Activated T-helper 1 cell treated with anti-CD3 and anti-CD28 coated beads, Interleukin-12 subunit alpha, Interleukin-12 subunit beta, Interleukin-2, Interleukin-4 antibody, amounts not matched to agents 30 ng/mL and 10 ng/mL and 1 ng/mL, durations not matched to agents 14 hours and 24 hours and 36 hours (primary cell): ENCODE measurements at places on chromosomes 2 and 18.

DNA sequence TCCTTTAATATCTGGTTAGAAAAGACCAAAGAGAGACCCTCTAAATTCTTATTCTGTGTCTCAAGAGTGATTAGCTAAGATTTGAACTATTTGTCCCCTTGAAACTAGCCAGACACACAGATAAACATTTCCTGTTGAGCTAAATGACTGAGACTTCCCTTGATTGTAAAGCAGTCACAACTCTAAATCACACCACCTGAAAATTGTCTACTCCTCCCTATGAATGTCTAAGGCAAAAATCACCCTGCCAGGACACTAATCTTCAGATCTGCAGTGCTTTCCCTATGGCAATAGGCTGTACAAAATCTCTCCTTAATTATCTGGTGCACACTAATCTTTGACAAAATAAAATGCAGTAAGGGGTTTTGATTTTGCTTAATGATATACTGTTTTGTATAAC, 200.5 kb upstream of the GULP1 start:
- no peak overlapping the region for H3K27ac ChIP-seq
- H3K4me1 ChIP-seq, result no peaks in the 10 kb centered on the region
- H3K27me3 ChIP-seq, result no peaks in the 10 kb centered on the region
- H3K4me3 ChIP-seq, result no peak overlapping the region

GRCh38 chr2:117523267-117523666, 291.2 kb upstream of the DDX18 start:
- H3K27ac ChIP-seq, result no peak overlapping the region
- H3K4me3 ChIP-seq, result no peak overlapping the region
- no peaks in the 10 kb centered on the region for H3K27me3 ChIP-seq
- no peaks in the 10 kb centered on the region for H3K4me1 ChIP-seq

- DNase-seq, result no peak
- H3K4me1 ChIP-seq, result no peaks in the 10 kb centered on the region
- no peak overlapping the region for H3K4me3 ChIP-seq
- H3K36me3 ChIP-seq, result no peaks in the 10 kb centered on the region
Measured at GRCh38 chr2:195212586-195212985, 444.4 kb upstream of the SLC39A10 start.

GRCh38 chr2:179685146-179685545, 176.3 kb downstream of the ZNF385B start:
- no peak for DNase-seq
- no peak overlapping the region for H3K27ac ChIP-seq
- no peak overlapping the region for H3K4me3 ChIP-seq
- H3K4me1 ChIP-seq, result no peaks in the 10 kb centered on the region
- H3K27me3 ChIP-seq, result peaks cover 2% of the 10 kb centered on the region

GRCh38 chr2:234661175-234661574, 164.3 kb upstream of the ARL4C start:
- no peak for DNase-seq
- H3K4me1 ChIP-seq, result no peaks in the 10 kb centered on the region

- DNase-seq, result no peak
- H3K4me1 ChIP-seq, result no peaks in the 10 kb centered on the region
- no peak overlapping the region for H3K27ac ChIP-seq
- H3K36me3 ChIP-seq, result no peaks in the 10 kb centered on the region
Measured at GRCh38 chr2:68031542-68032160, 31.2 kb downstream of the C1D start.
